NCI-H460 (cell line): ENCODE measurements at places on chromosomes 6 and 20.
A peak's percentile ranks its signal among the peaks of the same experiment; 100 is the strongest.

DNA sequence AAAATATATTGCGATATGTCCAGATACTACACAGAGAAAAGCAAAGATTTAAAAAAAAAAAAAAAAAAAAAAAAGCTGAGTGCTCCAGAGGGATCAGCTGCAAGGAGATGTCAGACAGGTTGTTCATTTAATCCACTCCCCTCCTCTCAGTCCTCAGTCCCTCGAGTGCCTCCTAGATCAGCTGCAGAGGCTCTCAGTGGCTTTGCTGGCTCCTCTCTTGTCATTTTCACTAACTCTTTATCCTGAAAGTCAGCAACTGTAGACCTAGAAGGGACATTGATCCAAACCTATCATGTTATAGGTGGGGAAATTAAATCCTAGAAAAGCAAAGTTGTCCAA is 61.6 kb downstream of the KIAA0319 start:
- no peak for DNase-seq

DNA sequence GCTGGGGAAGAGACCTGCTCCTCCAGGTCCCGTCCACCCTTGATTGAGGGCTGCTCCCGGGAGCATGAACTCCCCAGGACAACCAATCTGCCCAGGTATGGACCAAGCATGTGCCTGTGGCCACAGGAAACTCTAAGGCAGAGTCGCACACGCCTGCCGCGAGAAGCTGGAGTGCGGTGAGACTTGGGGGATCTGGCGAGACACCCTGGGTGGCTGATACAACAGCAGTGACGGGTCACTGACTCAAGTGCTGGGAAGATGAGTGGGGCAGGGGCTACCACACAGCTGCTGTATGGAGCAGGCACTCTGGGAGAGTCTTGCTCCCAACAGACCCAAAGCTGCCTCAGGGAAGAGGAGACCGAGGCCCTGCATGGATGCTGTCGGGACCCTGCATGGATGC is 40.1 kb downstream of the BFSP1 start:
- DNase-seq: no peak

DNA sequence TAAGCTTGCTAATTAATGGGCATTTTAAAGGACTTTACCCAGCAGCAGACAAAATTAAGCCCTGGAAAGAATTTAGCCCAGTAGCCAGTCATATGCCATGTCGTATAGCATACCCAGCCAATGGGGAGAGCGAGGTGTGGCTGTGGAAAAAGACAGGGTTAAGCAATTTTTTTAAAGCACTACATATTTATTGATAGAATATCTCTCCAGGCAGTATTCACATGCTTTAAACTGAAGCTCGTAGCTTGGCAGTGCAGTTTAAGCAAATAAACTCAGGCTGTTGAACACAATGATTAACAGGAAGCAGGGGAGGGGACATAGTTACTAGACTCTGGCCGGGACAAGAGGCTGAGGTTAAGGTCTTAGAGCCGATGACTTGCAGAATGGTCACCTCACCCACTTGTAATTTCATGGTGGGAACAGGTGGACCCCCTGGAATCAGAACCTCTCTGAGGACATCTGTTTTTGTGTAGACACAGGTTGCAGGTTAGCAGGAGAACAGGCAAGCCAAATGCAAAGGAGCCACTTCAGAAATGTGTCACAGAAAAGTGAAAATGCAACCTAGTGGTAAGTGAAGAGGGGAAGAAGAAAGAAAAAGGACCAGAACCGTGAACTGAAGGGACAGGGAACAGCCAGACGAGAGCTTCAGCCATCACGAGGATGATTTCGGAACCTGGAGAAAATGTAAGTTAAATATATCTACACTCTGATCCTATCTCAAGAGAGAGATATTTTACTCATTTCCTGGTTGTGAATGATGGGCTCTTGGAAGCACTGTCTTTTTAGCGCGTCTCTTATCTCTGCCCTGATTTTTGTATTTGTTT is 7.2 kb downstream of the GCNT2 start:
- no peak for DNase-seq

- DNase-seq: peak; percentile 44
These were observed 104.6 kb upstream of the EXOC2 start for GRCh38 chr6:797479-798077.

GRCh38 chr6:140480852-140481251 is 1106.4 kb upstream of the CITED2 start:
- DNase-seq: no peak

- no peak for DNase-seq
These were observed 47.2 kb downstream of the FILIP1 start for GRCh38 chr6:75446241-75446880.

- DNase-seq: no peak
These were observed 20.2 kb upstream of the TNFAIP3 start for GRCh38 chr6:137846772-137847313.

DNA sequence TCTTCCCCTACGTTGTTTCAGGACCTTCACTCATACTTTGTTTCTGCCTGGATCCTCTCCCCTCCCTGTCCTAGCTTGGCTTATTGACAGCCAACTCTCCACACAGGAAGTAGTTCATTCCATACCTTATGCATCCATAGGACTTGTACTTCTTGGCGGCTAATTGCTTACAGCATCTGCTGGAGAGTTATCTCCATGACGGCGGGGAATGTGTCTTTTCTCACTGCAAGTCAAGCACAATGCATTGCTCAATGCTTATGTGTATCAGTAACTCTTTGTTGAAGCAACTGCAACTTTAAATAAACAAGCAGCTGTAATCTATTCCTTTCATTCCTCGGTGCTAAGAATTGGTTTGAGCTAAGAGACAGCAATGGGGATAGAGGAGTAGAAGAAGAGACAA is 551.3 kb upstream of the EPHA7 start:
- no peak for DNase-seq

DNA sequence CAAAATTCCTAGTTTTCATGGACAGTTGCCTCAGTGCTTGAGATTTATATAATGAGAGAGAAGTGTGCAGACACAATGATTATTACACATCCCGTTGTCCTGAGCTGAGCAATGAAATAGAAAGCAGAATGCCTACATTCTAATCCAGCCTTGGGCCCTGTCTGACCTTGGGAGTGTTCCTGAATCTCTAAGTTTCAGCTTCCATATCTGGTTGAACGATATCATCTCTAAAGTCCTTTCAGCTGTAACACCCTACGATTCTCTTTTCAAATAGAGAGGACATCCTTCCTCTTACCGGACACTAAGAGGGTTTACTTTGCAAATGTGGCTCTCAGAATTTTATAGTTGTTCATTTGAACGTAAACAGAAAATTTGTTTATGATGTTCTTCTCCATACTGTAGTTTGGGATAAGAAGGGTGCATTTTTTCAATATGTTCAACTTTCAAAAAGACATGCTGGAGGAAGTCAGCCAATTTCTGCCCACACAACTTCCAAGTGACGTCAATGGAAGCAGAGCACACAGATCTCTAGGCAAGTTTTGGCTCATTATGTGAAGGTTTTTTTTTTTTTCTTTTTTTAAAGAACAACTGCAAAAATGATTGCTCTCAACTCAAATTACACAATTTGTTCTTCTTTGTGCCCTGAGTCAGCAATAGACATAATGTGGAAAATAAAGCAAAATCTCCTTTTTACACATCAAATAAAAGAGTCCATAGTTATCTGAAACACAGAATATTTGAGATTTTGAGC is 50.4 kb downstream of the PDE7B start:
- DNase-seq: no peak

- DNase-seq: no peak
These were observed 942 bp downstream of the ACAT2 start for GRCh38 chr6:159762681-159763293.

DNA sequence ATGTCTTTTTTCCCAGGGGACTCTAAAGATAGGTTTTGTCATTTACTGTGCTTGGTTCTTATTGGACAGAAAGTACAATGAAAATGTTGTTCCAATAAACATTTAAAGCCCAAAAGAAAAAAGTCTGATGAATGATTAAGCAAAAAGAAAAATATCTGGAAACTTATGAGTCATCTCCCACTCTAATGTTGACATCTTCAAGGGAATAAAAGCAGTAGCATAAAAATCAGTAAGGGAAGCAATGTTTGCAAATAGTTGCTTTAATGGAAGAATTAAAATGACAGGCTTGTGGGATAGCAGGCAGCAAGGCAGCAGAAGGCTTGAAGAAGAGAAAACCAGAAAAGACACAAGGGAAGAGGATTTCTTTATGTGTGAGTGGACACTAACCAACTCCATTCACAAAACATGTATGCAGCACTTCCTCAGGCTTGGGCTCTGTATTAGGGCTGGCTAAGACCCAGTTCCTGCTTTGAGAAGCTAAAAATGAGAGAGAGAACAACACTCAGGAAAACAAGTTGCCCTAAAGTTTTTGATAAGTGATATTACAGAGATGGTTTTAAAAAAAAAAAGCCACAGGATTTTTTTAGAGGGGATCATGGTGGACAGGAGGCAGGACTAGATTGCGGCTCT is 263.2 kb upstream of the NT5E start:
- DNase-seq: no peak

DNA sequence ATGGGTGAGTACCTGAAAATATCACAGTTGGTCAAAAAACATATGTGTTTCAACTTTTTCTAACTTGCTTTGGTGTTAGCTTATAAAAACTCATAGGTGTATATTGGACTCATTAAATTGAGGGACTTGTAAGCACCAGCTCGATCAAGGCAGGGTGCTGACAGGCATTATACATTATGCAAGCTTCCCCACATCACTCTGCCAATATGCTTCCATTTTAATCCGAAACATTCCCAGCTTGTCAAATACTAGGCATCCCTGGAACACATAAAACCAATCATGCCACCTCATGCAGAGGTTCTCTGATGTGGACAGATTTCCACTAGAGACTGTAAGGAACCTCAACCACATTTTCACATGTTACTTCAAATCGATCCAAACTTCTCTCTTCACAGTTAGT is 187.3 kb upstream of the NT5E start:
- DNase-seq: no peak

DNA sequence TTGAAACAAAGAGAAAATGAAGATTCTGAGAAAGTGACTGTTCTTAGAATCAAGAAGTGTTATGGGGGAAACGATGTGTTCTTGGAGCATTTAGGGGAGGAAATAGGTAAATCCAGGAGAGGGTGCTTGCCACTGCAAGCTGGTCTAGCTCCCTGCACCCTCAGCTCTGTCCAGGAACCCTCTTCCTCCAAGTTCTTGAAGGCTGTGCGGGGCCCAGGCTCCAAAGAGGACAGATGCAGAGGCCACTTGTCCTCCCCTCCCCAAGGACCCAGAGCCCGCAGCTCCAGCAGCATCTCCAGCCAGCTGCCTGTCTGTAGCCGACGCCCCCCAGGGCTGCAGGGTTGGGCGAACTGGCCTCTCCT is 87.9 kb downstream of the CDC5L start:
- DNase-seq: no peak

- DNase-seq: no peak
These were observed 66.8 kb upstream of the MYL9 start for GRCh38 chr20:36474563-36474962.

GRCh38 chr6:142732790-142733189 is 212.2 kb downstream of the HIVEP2 start:
- no peak for DNase-seq

DNA sequence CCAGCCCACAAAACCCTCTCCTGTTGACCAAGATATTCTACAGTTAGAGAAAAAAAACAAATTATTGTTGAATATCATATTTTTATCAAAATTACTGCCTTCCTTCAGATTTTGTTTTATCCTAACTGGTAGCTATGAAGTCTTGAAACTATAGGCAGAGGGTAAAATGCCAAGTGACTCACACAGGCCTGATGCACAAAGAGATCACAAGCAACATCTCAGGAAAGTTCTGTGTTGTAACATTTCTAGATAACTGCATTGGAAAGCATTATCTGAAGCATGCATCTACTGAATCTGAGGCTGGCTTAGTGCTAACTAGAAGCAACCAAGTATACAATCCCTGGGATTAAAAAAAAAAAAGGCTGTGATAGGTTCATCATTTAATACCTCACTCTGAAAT is 134.2 kb downstream of the PKHD1 start:
- DNase-seq: no peak

GRCh38 chr6:96015518-96016333 is at the start of gene FUT9:
TSS of gene FUT9 (plus strand) at chr6:96015974. CDS start at chr6:96203156, 187,182 bp downstream.
- DNase-seq: no peak

DNA sequence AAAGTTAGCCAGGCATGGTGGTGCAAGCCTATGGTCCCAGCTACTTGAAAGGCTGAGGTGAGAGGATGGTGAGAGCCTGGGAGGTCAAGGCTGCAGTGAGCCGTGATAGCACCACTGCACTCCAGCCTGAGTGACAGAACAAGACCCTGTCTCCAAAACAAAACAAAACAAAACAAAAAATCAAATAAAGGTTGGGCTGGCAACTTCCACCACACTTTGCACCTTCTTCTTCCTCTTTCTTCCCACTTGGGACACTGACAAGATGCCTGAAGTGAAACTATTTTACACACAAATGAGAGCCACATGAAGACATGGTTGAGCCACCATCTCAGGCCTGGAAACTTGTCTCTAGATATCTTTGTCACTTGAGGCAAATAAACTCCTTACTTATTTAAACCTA is 53.8 kb upstream of the CCDC28A start:
- DNase-seq: no peak

- DNase-seq: peak; percentile 18
These were observed 44.4 kb downstream of the DSTN start for GRCh38 chr20:17614176-17614811.

GRCh38 chr6:27758491-27758890 is 153.7 kb downstream of the OR2B2 start:
- no peak for DNase-seq

- no peak for DNase-seq
These were observed 744.1 kb downstream of the DHX35 start for GRCh38 chr20:39706184-39706663.

DNA sequence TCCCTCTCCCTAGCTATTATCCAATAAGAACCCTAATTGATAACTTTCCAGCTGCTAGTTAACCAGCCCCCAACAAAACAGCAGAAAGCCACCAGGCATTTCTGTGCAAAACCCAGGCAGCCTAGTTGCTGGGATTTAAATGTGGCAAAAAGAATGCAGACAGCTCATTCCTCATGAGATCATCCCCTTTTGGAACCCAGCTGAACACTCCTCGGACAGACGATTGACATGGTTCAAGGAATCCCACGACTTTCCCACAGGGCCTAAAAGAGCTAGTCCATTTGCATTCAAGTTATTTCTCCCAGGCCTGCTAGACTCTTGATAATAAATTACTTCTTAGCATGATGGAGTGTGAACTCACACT is 24.0 kb downstream of the JAG1 start:
- no peak for DNase-seq
